ENCODE measurements at places on chromosomes 5 and 9.

GRCh38 chr5:55037890-55038289 lies 13.8 kb downstream of the GZMK start:
- DNase-seq = no peak

- no peak for DNase-seq
Measured at GRCh38 chr5:106833517-106833916, 837.2 kb downstream of the EFNA5 start.

GRCh38 chr9:111348821-111349271 lies 18.8 kb upstream of the OR2K2 start:
- DNase-seq = no peak

DNA sequence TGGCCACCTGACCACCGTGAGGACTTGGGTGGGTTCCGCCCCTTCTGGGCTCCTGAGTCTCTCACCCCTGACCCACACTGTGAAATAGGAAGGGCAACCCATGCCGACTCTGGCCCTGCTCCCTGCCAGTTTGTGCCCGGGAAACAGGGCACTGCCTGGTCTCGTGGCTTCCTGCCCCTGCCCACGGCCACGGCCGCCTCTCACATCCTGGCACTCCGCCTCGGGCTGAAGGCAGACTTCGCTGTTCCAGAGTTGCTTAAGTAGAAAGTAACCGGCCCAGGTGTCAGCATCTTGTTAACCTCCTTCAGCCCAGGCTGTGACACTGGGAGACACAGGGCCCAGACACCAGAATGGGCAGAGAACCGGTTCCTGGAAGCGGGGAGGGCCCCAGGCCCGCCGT lies 68.7 kb upstream of the RNU6ATAC start:
- DNase-seq = no peak

DNA sequence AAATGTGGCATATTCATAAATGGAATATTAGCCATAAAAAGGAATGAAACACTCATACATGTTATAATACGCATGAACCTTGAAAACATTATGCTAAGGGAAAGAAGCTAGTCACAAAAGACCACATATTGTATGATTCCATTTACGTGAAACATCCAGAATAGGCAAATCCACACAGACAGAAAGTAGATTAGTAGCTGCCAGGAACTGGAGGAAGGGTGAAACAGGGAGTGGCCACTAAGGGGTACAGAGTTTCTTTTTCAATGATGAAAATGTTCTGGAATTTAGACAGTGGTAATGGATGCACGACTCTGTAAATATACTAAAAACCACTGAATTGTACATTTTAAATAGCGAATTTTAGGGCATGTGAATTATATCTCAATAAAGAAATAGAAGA lies 39.4 kb downstream of the STRBP start:
- DNase-seq = no peak

- no peak for DNase-seq
Measured at GRCh38 chr9:3868012-3868411, 342.2 kb upstream of the RFX3 start.

DNA sequence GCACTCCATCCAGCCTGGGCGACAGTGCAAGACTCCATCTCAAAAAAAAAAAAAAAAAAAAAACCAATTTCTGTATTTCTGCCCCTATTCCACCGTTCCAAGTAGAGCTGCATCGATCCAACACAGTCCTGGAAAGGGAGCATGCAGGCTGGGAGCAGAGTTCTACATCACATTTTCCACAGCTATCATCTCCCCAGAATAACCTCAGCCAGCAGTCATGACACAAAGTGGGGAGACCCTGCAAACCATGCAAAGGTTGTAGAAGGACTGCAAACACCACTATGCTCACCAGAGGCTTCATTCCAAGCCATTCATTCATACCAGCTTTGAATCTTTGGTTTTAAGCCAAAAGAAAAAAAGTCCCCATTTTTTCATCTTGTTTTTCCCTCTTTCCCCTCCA lies 20.8 kb upstream of the ZNF354A start:
- no peak for DNase-seq

Measured in NCI-H1436 treated with DMSO at 0.1 percent for 48 hours (cell line).